ENCODE measurements at places on chromosomes 5 and 9. TPM values are rescaled to one million over a fixed set of nuclear protein-coding genes. Genes with fewer than 3 reads are reported as not detected.
A peak's percentile ranks its signal among the peaks of the same experiment; 100 is the strongest.

DNA sequence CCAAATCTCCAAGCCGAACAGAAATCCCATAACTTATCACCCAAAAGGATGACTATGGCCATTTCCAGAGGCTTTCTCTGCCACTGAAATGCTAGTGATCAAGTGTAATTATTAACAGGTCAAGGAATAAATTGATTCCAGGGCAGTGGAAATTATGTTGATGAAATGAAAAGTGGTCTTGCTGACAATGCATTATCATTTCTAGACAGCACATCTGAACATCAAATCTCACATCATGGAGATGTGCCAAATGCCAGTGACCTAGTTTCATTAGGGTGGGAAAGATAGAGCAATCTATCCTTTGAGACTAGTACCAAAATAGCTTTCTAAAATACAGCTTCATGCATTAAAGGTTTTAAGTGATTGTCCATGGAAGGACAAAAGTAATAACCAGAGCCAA, 86.1 kb downstream of the AUH start:
- no peak for DNase-seq

GRCh38 chr5:108858959-108859358, 111.3 kb downstream of the FER start:
- no peak for DNase-seq

- no peak for DNase-seq
These were observed 25.2 kb upstream of the CEMIP2 start for GRCh38 chr9:71793386-71794105.

The NR6A1 gene
- 2.2 TPM for total RNA-seq

GRCh38 chr9:114250235-114250568, 72.7 kb upstream of the ORM1 start:
- peak; percentile 84 for DNase-seq

DNA sequence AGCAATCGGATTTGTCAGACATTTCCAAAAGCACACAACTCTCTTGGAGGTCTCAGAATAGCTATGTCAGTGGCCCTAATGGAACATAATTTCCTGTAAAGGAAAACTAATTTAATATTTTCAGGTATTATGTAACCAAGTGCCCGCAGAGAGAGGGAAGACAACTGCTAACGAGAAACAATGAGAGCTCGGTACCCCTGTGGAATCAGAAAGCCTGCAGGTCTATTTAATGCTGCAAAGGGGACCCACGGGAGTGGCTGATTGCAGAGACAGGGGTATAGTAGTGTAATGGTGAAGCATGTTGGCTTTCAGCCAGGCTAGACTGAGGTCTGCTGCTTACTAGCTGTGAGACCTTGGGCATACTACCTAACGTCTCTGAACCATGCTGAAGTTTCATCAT, 508.1 kb upstream of the BRINP1 start:
- no peak for DNase-seq

GRCh38 chr9:88593537-88594185, 58.7 kb downstream of the NXNL2 start:
- DNase-seq = no peak

The GDNF gene
- total RNA-seq = 0.30 TPM

DNA sequence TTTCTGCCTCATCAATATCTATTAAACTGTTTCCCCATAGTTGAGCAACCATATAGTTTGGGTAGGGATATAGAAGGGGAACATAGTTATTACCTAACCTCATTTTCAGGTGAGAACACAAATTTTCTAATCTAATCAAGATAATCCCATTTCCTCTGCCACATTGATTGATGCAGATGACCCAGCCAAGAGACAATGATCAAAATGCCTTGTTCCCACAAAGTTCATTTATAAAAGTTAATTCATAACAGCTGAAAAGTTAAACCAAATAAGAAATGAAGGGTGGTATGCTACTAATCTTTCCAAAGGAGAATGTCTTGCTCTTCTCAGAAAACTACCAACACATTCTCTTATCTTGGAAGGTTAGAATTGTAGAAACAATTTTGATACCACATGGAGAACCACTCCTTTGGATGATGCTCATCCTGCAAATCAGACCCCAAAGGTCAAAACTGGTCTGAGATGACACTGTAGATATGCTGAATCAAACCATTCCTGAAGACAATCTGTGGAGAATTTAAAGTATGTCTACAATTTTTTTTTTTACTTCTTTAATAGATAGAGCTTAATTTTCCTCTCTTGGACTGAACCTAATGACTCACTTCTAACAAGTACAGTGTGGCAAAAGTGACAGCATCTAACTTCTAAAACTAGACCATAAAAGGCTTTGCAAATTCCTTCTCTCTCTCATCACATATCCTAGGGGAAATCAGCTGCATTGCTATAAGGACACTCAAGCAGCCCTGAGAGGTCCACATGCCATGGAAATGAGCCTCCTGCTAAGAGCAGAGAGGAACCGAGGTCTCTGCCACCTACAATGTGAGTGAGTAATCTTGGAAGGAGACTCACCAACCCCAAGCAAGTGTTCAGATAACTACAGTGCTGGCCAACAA, 586.7 kb upstream of the TUSC1 start:
- no peak for DNase-seq

DNA sequence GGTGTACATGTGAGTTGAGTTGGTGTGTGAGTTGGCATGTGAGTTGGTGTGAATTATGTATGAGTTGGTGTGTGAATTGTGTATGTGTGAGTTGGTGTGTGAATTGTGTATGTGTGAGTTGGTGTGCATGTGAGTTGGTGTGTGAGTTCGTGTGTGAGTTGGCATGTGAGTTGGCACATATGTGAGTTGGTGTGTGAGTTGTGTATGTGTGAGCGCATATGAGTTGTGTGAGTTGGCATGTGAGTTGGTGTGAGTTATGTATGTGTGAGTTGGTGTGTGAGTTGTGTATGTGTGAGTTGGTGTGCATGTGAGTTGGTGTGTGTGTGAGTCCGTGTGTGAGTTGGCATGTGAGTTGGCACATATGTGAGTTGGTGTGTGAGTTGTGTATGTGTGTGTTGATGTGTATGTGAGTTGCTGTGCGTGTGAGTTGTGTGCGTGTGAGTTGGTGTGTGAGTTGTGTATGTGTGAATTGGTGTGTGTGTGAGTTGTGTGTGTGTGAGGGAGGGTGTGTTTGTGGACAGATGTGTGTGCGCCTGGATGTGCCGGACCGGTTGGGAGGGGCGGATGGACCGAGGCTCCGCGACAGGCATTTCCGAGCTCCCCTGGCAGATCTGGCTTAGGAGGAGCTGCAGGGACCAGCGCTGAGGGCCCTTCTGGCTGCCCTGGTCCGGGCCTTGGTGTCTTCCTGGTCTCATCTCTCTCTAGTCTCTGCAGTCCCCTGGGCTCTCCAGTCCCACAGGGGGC, 162.5 kb upstream of the IER5L start:
- DNase-seq = no peak

GRCh38 chr5:58735637-58736036, 152.8 kb downstream of the RAB3C start:
- no peak for DNase-seq

The STPG3 gene
- total RNA-seq = not detected

DNA sequence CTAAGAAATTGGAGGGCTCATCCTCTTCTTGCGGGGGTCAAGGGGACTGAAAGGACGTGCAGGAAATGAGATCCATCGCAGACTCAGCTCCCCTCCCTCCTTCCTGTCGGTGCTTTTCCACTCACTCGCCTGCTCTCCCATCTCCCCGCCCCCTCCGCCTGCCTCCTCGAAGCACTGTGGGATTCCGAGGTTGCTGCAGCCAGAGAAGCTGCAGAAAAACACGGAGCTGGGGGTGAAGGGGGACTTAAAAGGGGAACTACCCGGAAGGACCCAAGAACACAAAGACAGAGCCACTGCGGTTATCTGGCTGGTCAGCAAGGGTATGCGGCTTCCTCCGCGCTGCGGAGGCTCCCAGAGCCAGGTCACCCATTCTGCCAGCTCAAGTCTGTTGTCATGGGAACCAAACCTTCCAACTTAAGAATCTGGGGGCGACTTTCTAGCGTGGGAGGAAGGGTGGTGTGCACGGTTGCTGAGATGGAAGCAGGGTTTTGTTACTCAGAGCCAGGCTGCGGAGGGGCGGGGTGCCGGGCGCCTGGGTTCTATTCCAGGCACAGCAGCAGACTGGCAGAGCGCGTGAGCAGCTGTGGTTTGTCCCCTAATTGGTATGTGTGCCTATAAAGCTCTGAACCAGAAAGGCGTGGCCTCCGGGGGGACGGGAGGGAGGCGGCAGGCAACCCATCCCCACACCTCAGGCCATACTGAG, 24.9 kb downstream of the PCDHGC5 start:
- no peak for DNase-seq

The FAM78A gene
- total RNA-seq = 27.2 TPM

- no peak for DNase-seq
These were observed 8.6 kb upstream of the SMIM23 start for GRCh38 chr5:171776770-171777759.

- DNase-seq = no peak
These were observed 61.0 kb downstream of the INVS start for GRCh38 chr9:100160021-100160420.

DNA sequence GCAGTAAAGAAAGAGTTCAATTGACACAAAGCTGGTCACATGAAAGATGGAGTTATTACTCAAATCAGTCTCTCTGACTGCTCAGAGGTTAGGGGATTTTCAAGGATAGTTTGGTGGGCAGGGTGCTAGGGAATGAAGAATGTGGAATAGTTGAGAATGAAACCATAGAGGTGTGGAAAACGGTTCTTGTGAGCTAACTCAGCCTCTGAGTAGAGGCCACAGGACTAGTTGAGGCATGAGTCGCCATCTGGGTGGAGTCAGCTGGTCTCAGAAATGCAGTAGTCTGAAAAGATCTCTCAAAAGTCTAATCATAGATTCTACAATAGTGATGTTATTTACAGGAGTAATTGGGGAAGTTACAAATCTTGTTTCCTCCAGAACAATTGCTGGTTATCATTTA, 178.9 kb upstream of the SPEF2 start:
- DNase-seq = no peak

The WDR38 gene
- not detected for total RNA-seq

GRCh38 chr5:58363461-58364249, 96.2 kb downstream of the PLK2 start:
- no peak for DNase-seq

- DNase-seq = no peak
These were observed 36.7 kb downstream of the MTREX start for GRCh38 chr5:55344392-55344992.

- DNase-seq = no peak
These were observed 55.7 kb downstream of the SH3TC2 start for GRCh38 chr5:149007174-149007573.

The GNPDA1 gene
- 17.3 TPM for total RNA-seq

GRCh38 chr9:104319198-104319597, 184.9 kb upstream of the OR13F1 start:
- no peak for DNase-seq

- DNase-seq = no peak
These were observed 24.5 kb upstream of the SELENOP start for GRCh38 chr5:42836070-42836769.

The AGXT2 gene
- total RNA-seq = not detected

The CPLANE1 gene
- 9.9 TPM for total RNA-seq

- no peak for DNase-seq
These were observed 14.2 kb upstream of the PPP1R2B start for GRCh38 chr5:156835905-156836304.

DNA sequence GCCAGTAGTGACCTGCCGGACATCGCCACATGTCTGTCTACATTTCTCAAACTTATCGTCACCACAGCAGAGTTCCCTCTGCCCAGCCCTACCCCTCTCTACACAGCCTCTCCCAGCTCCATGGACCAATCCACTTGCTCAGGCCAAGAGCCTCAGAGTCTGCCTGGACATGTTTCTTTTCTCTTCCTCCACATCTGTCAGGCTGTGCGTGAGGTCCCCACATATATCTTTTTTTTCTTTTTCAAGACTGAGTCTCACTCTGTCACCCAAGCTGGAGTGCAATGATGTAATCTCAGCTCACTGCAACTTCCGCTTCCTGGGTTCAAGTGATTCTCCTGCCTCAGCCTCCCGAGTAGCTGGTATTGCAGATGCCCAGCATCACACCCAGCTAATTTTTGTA, 62.7 kb upstream of the GGTA1 start:
- no peak for DNase-seq

The PCDHB3 gene
- total RNA-seq = 1.4 TPM

DNA sequence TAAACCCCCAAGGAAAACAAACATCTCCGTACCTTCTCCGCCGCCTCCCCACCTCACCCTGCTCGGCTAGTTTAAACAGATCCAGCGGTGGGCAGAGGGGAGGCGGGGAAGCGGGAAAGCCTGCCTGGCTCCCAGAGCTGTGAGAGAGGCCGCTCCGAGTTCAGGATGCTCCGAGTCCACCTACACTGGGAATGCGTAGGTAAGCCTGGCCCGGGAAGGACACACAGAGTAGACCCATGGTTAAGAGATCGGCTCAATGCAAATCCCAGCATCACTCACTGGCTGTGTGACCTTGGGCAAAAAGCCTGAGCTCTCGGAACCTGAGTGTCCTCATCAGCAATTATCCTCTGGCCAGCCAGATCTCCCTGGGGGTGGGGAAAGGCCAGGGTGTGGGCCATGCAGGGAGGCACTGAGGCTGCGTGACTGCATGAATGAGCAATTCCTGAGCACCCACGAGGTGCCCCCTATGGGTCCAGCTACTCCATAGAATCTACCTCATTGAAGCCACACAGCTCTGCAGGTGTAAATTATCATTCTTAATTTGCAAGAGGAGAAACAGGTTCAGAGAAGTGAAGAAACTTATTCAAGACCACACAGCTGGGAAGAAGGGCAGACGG, 30.5 kb upstream of the LMX1B start:
- DNase-seq = peak; percentile 55

- no peak for DNase-seq
These were observed 628.0 kb upstream of the CDH18 start for GRCh38 chr5:20615888-20616563.

GRCh38 chr5:42718591-42718990, 38.0 kb upstream of the CCDC152 start:
- DNase-seq = no peak

DNA sequence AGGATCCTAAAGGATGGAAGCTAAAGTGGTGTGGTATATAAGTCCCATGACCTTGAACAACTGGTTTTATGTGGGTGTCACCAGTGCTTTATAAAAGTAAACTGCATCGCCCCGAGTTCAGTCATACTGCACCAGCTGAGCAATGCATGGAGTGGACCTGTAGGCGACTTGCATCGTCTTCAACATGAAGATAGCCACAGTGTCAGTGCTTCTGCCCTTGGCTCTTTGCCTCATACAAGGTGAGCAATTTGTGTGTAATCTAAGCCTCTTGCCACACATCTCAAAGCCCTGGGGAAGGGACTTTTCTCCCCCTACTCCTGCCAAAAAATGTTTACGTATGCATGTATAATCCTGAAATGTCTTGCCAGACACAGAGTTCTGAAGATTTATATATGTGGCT, at the start of gene SPINK5:
Gene SPINK5 (plus strand): TSS at position 120 of the 400 bp plus-strand sequence. CDS start 65 bp downstream, at position 185.
- no peak for DNase-seq

The GPR151 gene
- not detected for total RNA-seq

The STK32A gene
- 0.92 TPM for total RNA-seq

GRCh38 chr9:120175031-120175430, 404.9 kb downstream of the CDK5RAP2 start:
- DNase-seq = no peak

DNA sequence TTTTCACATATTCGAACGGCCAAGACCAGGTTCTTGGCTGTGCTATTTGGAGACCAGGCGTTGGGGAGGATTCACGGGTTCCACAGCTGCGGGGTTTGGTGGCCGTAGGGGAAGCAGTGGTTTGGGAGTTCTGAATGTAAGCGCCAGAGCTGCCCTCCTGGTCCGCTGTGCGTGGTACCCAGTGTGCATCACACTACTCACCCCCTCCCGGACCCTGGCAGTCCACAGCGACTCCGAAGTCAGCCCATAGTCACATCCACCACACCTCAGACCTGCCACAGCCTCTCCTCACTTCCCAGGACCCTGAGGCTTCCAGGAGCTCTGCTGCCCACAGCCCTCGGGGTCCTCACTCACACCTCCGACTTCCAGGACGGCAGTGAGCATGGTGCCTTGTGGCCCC, 26.8 kb downstream of the AMBP start:
- DNase-seq = peak; percentile 17
